ENCODE measurements at places on chromosomes 5 and 9. TPM values are rescaled to one million over a fixed set of nuclear protein-coding genes. Genes with fewer than 3 reads are reported as not detected.

C9orf153 gene
- not detected for total RNA-seq

SHOC1 gene
- not detected for total RNA-seq

PRRT1B gene
- not detected for total RNA-seq

UGT3A1 gene
- total RNA-seq, result 1.0 TPM

CD180 gene
- total RNA-seq, result not detected

LCNL1 gene
- total RNA-seq, result not detected

NRG2 gene
- total RNA-seq, result not detected

FGF10 gene
- not detected for total RNA-seq

SLC6A18 gene
- not detected for total RNA-seq

LRRC19 gene
- not detected for total RNA-seq

TAF11L5 gene
- total RNA-seq, result not detected

LHX6 gene
- total RNA-seq, result 6.4 TPM

STPG3 gene
- total RNA-seq, result not detected

NME5 gene
- total RNA-seq, result not detected

PCDHB13 gene
- total RNA-seq, result 1.3 TPM

CDH9 gene
- not detected for total RNA-seq

SAPCD2 gene
- total RNA-seq, result 24.9 TPM

C5 gene
- 2.4 TPM for total RNA-seq

ADAMTS6 gene
- 4.1 TPM for total RNA-seq

NR4A3 gene
- total RNA-seq, result not detected

WNK2 gene
- not detected for total RNA-seq

PPP1R2B gene
- not detected for total RNA-seq

ZFR gene
- total RNA-seq, result 83.5 TPM

ARL15 gene
- total RNA-seq, result 19.5 TPM

PCDHB4 gene
- total RNA-seq, result not detected

ENHO gene
- not detected for total RNA-seq

PCDHGA11 gene
- 0.22 TPM for total RNA-seq

RASGEF1C gene
- not detected for total RNA-seq

TAF11L6 gene
- total RNA-seq, result not detected

CDC20B gene
- not detected for total RNA-seq

ADCY2 gene
- not detected for total RNA-seq

SEMA5A gene
- total RNA-seq, result 9.1 TPM

TICAM2 gene
- 22.1 TPM for total RNA-seq

NIPAL4 gene
- total RNA-seq, result not detected

TAF11L10 gene
- not detected for total RNA-seq

All from SJSA1 (cell line).